ENCODE measurements at places on chromosomes 2 and 18.

- no peak for DNase-seq
Observed at GRCh38 chr2:20448246-20448976, 1.5 kb downstream of the RHOB start.

GRCh38 chr2:37885329-37885993 is 39.6 kb upstream of the RMDN2 start:
- DNase-seq = no peak

- DNase-seq = no peak
Observed at GRCh38 chr2:18925296-18925695, 335.9 kb upstream of the NT5C1B start.

DNA sequence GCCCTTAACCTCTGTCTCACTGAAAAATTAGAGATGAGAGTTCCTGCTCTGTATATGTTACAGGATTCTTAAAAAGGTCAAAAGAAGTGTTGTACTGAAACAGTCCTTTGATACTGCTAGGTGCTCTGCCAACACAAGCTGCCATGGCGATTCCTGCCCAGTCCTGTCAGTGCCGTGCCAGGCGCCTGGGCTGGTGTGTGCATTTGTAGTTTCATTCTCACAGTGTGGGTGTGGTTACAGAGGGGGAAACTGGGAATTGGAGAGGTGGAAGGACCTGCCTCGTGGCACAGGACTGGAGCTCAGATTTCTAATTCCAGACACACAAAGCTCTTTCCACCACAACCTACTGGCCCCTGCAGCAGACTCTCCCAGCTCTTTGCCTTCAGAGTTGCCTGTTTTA is 122.3 kb upstream of the RAB6C start:
- no peak for DNase-seq

GRCh38 chr2:120736202-120736623 is 545 bp downstream of the GLI2 start:
- peak; percentile 19 for DNase-seq

DNA sequence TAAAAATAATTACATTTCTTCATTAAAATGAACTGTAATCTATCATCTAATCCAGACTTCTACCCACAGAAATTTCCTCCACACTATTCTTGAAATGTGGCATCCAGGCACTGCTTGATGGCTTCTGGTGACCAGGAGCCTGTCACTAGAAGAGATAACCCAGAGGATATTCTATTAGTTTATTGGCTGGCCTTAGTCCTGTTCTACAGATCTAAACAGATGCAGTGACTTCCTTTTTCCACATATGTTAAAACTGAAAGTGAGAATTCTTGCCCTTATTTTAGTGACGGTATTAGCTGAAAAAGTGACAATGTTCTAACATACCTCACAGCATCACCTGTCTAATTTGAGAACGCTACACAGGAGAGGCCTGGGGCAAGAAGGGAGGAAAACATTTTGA is 775.4 kb downstream of the TSN start:
- no peak for DNase-seq

GRCh38 chr18:26226229-26227050 is at the start of gene TAF4B:
Gene TAF4B, plus strand, starts transcription at chr18:26226445. Its CDS starts 489 bp downstream, at chr18:26226934.
- peak; percentile 96 for DNase-seq

- peak; percentile 28 for DNase-seq
Observed at GRCh38 chr2:188788621-188789020, 185.6 kb upstream of the COL3A1 start.

- no peak for DNase-seq
Observed at GRCh38 chr2:212406716-212407115, 131.9 kb downstream of the ERBB4 start.

Data from left colon (tissue), 2 donors.